ENCODE measurements at places on chromosomes 2 and 18.

DNA sequence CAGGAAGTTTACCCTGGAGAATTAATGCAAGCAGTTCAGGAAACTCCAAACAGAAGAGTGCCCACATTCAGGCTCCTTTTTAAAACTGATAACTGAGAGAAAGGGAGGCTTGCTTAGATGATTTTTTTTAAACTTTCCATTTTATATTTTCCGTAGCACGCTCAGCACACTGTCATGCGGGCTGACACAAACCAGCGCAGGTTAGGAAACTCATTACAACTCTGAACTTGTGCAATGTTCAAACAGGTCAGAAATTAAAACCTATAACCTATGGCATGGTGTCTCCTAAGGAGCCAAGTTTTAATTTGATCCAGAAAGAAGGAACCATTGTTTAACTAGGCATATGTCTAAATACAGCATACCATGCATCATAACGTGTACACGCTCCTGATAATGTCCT is 117.7 kb upstream of the SMIM21 start:
- no peak for DNase-seq

- no peak for DNase-seq
Measured at GRCh38 chr2:29480426-29480825, 365.2 kb downstream of the CLIP4 start.

GRCh38 chr18:74286106-74286855 is 5.5 kb downstream of the CYB5A start:
- DNase-seq: no peak

GRCh38 chr18:7577706-7578105 is 10.6 kb downstream of the PTPRM start:
- DNase-seq: no peak

DNA sequence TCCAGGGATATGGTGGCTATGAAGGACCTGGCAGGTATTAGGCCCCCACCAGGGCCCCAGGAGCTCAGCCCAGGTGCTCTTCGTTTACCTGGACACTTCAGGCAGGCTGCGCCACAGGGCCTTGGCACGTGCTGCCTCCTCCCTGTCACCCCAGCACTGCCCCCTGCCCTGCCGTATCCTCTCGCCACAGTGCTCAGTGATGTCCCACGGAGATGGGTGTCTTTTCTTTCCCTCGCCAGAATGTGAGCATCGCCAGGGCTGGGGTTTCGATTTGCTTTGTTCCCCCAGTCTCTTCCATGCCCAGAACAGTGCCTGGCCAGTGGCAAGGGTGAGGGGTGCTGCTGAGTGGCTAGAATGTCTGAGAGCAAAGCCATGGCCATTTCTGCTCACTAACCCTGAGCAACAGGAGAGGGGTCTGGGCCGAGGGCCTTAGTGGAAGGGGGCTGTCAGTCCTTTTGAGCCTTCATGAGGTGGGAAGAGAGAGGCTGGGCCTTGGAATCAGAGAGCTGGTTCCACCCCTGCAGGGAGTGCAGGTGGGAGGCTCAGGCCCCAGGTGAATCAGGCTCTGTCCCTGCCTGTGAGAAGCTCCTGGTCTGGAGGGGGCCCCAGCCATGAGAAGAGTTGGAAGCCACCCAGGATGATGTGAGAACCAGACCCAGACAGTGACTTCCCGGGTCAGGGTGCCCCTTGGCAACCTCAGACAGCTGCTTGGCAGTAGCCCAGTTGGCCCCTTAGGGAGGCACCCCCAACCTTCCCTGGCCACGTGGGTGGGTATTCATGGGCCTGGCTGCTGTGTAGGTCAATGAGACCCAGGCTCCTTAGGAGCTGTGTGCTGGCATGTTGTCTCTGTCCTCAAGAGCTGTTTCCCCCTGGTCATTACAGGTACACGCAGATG is 129.9 kb upstream of the HS6ST1 start:
- DNase-seq: no peak

GRCh38 chr2:189633392-189633811 is 27.9 kb upstream of the ASNSD1 start:
- DNase-seq: no peak

- no peak for DNase-seq
Measured at GRCh38 chr18:4821801-4822200, 366.7 kb upstream of the DLGAP1 start.

- DNase-seq: no peak
Measured at GRCh38 chr2:215138479-215138878, at the start of gene ABCA12. ABCA12 (minus strand) TSS chr2:215138626; CDS start chr2:215138208, 418 bp downstream.

- DNase-seq: no peak
Measured at GRCh38 chr2:207706936-207707860, 4.2 kb upstream of the CCNYL1 start.

- DNase-seq: no peak
Measured at GRCh38 chr18:79695856-79696850, 16.6 kb downstream of the CTDP1 start.

GRCh38 chr2:147681093-147681492 is 163.7 kb upstream of the ACVR2A start:
- DNase-seq: no peak

GRCh38 chr2:47129191-47129706 is 25.9 kb downstream of the STPG4 start:
- DNase-seq: no peak

DNA sequence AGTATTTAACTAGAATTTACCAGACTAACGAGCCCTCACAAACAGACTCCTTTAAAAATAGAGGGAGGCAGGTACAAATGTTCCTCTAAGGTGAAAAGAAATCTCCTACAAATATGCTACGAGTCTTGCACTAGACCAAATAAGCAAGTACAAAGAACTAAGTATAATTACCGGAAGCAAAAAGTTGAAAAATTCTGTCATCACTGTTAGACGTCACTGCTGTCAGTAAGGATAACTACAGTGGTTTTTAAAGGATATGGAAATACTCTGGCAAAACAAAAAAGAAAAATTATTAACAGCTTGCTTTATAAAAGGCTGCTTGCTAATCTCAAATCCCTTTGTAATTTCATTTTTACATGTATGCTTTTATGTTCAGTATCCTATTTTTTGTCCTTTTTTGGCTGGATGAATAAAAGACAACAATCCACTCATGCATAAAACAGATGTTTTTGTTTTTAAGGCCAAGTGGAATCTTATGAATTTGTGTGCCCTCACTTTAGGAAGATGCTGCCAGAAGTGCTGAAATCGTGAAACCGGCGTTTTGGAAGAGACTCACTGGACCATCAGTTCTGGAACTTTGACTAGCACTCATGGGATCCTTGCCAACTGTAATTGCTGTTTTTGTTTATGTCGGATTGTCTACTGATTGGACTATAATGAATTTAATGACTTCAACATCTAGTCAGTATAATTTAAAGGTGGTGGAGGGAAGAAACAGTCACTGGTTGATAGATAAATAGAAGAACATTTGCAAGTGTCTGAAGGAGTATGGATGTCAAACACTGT is 6.7 kb downstream of the ZNF521 start:
- peak; percentile 34 for DNase-seq

GRCh38 chr18:59631583-59632181 is 65.5 kb downstream of the CCBE1 start:
- DNase-seq: peak; percentile 58

DNA sequence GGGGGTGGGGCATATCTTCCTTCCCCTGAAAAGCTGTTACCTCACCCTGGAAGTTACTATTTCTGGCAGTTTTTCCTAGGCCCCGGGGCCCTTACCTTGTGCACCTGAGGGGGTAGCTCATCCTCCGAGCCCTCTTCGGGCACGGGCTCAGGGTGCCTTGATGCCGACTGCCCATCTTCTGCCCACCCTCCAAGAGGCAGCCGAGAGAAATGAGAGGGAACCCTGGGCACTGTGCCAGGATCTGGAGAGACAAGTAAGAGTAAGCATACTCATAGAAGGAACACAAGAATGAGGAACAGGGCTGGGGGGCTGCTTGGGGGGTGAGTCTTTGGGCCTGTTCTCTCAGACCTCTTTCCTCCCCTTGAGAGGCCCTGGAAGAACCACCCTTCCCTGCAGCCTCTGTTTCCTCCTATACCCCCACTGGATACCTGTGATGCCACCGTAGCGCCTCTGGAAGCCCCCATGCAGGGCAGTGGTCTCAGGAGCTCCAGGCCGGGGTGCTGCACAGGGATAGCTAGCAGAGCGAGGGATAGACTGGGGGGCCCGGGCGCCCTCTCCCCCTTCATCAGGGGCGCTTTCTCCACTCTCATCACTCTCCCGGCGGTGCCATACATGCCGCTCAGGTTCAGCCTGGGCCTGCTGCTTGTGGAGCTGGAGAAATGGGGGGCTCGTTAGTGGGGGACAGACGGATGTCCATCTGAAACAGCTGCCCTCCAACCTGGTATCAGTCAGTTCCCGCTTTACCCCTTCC is 2.1 kb upstream of the ABCB6 start:
- DNase-seq: no peak

GRCh38 chr2:161135951-161136593 is 24.2 kb upstream of the TANK start:
- no peak for DNase-seq

- no peak for DNase-seq
Measured at GRCh38 chr2:19936203-19936602, 34.4 kb upstream of the TTC32 start.

GRCh38 chr2:12178289-12179080 is 432.1 kb downstream of the LPIN1 start:
- no peak for DNase-seq

DNA sequence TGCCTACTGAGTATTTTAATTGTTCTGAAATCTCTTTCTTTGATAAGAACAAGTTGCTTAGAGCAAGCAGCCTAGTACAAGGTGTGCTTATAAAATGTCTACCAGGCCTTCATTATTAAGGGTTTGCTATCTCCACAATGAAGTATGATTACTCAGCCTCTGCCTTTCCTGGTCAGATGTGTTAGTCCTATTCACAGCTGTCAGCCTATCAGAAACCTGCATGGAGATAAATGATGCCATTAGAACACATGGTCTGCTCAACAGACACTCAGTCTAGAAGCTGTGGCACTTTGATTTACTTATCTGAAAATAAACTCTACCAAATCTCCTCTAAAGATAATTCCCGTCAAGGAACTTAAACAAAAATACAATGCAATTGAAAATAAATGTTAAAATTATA is 448.7 kb downstream of the ERBB4 start:
- no peak for DNase-seq

DNA sequence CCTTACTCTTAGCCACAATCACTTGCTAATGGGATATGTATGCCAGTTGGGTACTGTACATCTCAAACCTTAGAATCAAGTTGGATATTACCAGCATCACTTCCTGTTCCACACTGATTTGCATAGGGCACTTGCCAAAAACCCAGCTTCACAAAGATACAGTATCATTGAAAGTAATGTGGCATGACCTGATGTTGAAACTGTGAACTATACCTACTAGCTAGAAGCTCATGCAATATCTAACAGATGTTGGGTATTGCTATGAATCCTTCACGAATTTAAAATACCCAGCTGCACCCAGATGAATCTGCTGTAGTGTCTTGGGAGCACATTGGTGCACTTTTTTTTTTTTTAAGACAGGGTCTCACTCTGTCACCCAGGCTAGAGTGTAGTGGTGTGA is 6.5 kb upstream of the STAMBP start:
- DNase-seq: no peak

DNA sequence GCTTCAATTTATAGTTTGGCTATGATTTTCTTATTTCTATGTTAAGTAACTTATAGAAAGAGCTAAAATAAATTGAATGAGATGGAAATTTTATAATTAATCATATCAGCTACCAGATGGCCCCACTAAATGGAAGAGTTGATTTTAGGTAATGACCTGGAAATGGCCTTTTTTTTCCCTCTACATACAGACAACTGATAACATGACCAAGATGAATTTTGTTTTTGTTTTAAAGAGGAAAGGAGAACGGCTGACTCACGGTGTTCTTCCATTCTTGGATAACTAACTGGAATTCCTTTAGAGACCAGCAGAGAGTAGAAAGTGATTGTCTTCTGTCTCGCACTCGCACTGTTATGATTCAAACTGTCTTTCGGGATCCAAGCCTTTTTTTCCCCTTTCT is 91.0 kb downstream of the TMEM185B start:
- DNase-seq: no peak

GRCh38 chr18:48806551-48807261 is 144.1 kb downstream of the SMAD7 start:
- DNase-seq: no peak

DNA sequence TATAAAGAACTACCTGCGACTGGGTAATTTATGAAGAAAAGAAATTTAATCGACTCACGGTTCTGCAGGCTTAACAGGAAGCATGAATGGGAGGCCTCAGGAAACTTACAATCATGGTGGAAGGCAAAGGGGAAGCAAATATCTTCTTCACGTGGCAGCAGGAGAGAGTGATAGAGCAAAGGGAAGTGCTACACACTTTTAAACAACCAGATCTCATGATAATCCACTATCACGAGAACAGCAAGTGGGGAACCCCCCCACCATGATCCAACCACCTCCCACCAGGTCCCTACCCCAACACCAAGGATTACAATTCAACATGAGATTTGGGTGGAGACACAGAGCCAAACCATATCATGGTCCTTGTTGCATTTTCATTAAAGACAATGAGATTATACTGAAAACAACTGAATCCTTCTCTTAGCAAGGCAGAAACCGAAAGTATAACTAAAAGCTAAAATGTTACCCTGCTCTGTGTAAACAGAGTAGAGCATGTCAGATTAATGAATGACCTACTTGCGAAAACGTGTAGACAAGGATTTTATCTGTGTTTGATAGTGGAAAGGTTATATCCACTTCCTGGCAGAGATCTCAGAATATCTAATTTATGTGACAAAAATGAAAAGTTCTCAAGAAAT is 60.1 kb upstream of the RBBP8 start:
- DNase-seq: no peak

DNA sequence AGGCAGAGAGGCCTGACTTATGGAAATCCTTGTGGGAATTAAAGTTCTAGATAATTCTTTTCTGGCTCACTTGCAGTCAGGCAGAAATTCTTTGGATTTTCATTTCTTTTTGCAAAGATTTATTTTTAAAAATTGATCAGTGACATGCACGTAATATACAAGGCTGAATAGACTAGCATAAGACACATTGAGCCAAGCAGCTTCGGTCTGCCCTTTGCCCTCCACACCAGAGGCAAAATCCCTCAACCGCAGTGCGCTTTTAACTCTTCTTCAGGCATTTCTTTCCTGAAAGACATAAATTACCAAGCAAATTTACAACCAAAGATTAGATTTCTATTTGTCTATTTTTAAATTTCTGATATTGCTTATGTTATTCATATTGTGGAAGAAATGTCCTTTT is 227.9 kb downstream of the LOXHD1 start:
- DNase-seq: no peak

GRCh38 chr2:58922245-58922644 is 681.1 kb upstream of the FANCL start:
- DNase-seq: no peak

DNA sequence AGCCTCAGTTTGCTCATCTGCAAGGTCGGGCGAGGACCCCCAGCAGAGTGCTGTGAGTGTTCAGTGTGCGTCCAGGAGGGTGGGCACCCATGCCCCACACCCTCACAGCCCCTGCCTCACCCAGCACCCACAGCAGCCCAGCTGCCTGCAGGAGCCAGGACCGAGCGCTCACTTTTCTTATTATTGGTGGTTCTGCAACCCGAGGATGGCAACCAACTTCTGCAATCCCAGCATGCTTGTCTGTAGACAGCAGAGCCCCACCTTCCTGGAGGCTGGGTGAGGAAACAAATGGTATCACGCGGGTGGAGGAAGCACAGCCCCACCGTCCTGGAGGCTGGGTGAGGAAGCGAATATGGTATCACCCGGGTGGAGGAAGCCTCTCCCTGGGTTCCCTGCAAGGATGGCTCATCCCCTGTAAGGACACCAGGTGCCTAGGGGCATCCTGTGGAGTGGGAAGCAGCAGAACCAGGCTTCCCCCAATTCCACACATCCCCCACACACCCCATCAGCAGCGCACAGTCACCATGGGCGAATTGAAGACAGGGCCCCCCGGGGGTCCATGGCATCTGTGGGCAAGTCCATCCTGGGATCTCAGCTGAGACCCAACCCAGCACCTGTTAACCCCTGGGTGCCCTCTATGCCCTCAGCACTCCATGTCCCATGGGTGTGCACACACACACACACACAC is 220.5 kb upstream of the RAB6C start:
- no peak for DNase-seq
